Endothelial cell of umbilical vein (primary cell): ENCODE measurements at places on chromosomes 2 and 18. TPM values are rescaled to one million over a fixed set of nuclear protein-coding genes. Genes with fewer than 3 reads are reported as not detected.

PIEZO2 gene
- polyA plus RNA-seq: 1.2 and 1.7 TPM in 2 replicates

RAB17 gene
- 0.37 and 0.41 TPM in 2 replicates for polyA plus RNA-seq

ELOA2 gene
- not detected in 2 replicates for polyA plus RNA-seq

HAAO gene
- 1.1 and 1.8 TPM in 2 replicates for polyA plus RNA-seq

SERPINB3 gene
- polyA plus RNA-seq: not detected in 2 replicates

MOGAT1 gene
- not detected in 2 replicates for polyA plus RNA-seq
